Tibial nerve (tissue), 4 donors: ENCODE measurements at places on chromosomes 3 and 15.
A peak's percentile ranks its signal among the peaks of the same experiment; 100 is the strongest.

GRCh38 chr3:155890671-155891190 lies 20.3 kb downstream of the GMPS start:
- no peaks in the 10 kb centered on the region for H3K27me3 ChIP-seq
- H3K4me1 ChIP-seq = no peaks in the 10 kb centered on the region
- H3K27ac ChIP-seq = no peak overlapping the region
- no peak for DNase-seq

DNA sequence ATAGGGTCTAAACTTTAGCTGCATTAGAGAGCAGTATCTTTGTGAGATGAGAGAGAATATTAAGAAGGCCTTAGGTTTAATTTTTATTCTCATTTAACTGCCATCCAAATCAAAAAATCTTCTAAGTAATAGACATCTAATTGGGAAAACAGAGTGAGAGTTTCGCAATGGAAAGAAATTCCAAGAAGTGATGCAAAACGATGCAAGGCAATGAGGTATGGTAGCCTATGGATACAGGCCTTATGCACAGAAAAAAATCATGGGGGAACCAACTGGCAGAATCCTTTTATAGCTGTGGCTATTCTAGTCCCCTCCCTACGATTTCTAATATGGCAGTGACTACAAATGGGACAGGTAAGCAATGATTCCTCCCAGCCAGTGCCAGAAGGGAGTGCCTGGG lies 225.9 kb downstream of the GREM1 start:
- no peak overlapping the region for H3K4me3 ChIP-seq
- no peaks in the 10 kb centered on the region for H3K27me3 ChIP-seq
- no peaks in the 10 kb centered on the region for H3K36me3 ChIP-seq

DNA sequence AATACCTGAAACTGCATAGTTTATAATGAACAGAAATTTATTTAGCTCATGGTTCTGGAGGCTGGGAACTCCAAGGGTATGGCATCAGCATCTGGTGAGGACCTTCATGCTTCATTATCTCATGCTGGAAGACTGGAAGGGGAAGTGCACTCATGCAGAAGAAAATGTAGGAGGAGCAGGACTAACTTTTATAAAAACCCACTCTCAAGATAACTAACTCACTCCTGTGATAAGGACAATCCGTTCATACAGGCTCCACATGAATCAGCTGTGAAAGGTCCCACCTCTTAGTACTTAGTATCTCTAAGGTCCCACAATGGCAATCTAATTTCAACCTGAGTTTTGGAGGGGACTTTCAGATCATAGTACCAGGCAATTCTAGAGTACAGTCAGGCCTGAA lies 33.6 kb upstream of the APH1B start:
- no peaks in the 10 kb centered on the region for H3K36me3 ChIP-seq
- no peak for DNase-seq
- no peak overlapping the region for H3K4me3 ChIP-seq
- peak overlapping the region; percentile 48 for H3K27ac ChIP-seq
- no peaks in the 10 kb centered on the region for H3K27me3 ChIP-seq

DNA sequence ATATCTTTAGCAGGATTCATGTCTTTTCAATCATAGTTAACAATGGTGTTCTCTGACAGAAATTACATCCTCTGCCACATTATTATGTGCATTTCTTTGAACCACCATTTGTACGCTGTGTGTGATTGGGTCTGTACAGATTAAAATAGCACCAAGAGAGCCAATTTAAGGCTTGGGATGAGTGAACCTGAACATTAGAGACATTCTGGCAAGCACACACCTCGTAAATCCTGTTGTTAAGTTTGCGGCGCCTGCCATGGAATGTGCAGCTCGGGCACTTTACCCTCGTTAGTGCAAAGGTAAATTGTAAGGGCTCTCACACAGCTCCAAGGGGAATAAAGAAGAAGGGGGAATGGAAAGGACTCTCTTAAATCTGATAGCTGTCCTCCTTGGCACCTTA lies 482.4 kb upstream of the DPPA4 start:
- H3K4me3 ChIP-seq = no peak overlapping the region
- no peak overlapping the region for H3K27ac ChIP-seq
- no peaks in the 10 kb centered on the region for H3K4me1 ChIP-seq

- peaks cover 61% of the 10 kb centered on the region for H3K4me1 ChIP-seq
- H3K27ac ChIP-seq = peak overlapping the region; percentile 89
Observed at GRCh38 chr3:129603561-129603942, 2.9 kb downstream of the PLXND1 start.

DNA sequence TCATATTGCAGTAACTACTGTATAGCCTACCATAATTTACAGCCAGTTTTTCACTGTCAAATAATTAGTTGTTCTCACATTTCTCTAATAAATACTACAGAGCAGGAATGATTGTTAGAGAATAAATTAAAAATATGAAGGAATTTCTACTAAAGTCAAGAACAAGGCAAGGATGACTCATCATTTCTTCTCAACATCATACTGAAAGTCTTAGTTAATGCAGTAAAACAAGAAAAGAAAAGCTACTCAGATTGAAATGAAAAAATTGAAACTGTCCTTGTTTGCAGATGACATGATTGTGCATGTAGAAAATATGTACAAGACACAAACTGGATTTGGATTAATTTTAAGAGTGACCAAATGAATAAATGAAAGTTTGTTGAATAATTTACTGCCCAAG lies 608.2 kb downstream of the NSUN3 start:
- H3K36me3 ChIP-seq = no peaks in the 10 kb centered on the region
- H3K4me1 ChIP-seq = no peaks in the 10 kb centered on the region
- no peak for DNase-seq
- H3K27me3 ChIP-seq = no peaks in the 10 kb centered on the region

GRCh38 chr3:18657858-18658820 lies 233.0 kb upstream of the SATB1 start:
- DNase-seq = no peak
- H3K27ac ChIP-seq = no peak overlapping the region
- H3K36me3 ChIP-seq = no peaks in the 10 kb centered on the region
- H3K4me3 ChIP-seq = no peak overlapping the region
- no peaks in the 10 kb centered on the region for H3K4me1 ChIP-seq
